Activated T-helper 1 cell treated with Interleukin-2 at 50 U/mL for 16 hours (primary cell): ENCODE measurements at places on chromosomes 5 and 9.

- no peak for DNase-seq
These were observed 2011.3 kb downstream of the EFNA5 start for GRCh38 chr5:105659396-105659795.

- no peak for DNase-seq
These were observed 5.0 kb downstream of the TNIP1 start for GRCh38 chr5:151075698-151076331.

DNA sequence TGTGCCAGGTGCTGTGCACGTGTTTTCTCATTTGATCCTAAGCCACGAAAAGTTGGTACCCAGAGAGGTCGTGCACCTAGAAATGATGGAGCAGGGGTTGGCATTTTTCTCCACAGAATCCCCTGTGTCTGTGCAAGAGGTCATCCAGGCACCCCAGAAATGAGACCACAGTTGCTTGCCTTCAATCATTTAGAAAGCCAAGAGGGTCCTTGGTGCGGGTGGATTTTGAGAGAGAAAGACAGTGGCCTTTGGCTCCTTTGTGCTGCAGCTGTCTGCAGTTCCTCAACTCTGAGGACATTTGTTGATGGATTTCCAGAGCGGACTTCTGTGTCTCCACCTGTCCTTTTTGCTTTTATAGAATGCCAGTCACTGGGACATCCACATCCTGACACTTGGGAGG lies 33.8 kb upstream of the SPRY4 start:
- DNase-seq = no peak

DNA sequence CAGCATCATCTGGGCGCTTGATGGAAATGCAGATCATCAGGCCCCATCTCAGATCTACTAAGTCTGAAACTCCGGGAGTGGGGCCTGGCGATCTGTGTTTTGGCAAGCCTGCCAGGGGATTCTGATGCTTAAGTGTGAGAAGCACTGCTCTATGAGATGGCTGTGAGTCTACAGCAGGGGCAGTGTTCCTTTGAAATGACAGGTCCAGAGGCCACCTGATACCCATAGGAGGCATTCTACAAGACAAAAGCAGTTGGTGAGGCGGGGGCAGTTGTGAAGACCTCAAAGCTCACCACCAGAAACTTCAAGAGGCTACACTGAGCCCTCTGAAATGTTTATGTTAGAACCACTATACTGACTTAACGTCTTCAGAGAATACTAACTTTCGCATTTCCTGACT lies 86.9 kb upstream of the SPATA31D4 start:
- DNase-seq = no peak

GRCh38 chr9:74681906-74682305 lies 184.8 kb downstream of the RORB start:
- DNase-seq = no peak

DNA sequence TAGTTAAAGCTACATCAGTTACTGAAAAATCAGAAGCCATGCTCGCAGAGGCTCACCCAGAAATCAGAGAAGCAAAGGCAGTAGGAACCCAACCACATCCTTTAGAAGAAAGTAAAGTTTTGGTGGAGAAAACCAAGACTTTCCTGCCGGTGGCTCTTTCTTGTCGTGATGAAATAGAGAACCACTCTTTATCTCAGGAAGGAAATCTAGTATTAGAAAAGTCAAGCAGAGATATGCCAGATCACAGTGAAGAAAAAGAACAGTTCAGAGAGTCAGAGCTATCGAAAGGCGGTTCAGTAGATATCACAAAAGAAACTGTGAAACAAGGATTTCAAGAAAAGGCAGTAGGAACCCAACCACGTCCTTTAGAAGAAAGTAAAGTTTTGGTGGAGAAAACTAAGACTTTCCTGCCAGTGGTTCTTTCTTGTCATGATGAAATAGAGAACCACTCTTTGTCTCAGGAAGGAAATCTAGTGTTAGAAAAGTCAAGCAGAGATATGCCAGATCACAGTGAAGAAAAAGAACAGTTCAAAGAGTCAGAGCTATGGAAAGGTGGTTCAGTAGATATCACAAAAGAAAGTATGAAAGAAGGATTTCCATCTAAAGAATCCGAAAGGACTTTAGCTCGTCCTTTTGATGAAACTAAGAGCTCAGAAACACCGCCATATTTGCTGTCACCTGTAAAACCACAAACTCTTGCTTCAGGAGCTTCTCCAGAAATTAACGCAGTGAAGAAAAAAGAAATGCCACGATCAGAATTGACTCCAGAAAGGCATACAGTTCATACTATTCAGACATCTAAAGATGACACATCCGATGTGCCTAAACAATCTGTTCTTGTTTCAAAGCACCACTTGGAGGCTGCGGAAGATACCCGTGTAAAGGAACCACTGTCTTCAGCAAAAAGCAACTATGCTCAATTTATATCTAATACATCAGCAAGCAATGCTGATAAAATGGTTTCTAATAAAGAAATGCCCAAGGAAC lies 47.2 kb downstream of the CMYA5 start:
- DNase-seq = no peak

- no peak for DNase-seq
These were observed 607 bp downstream of the FAXDC2 start for GRCh38 chr5:154849791-154850201.

DNA sequence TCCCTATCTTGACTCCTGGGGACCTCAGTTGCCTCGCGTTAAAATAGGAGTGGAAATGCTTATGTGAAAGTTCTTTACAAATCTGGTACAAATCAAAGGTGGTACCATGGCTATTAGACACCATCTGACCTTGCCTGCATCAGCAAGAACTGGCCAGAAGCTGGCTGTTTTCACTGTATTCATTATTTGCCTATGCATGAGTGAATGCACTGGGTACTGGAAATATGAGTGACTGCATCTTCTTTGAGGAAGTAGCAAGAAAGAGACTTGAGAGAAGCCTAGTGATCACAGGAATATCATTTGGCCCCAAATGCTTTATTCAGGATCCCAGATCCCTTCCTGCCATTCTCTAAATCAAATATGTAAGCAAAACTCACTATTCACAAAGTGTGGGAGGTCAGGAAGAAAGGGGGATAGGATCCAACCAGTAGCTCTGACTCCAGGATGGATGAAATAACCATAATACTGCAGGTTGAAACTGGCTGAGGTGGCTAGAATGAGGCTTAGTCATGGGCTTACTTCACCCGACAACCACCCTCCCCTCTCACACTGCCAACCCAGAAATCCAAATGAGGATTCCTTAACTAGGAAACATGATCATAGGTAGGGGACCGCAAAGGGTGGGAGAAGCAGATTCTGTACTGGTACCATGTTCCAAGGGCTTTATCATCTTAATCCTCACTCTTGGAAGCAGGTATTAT lies 56.7 kb downstream of the FAM114A2 start:
- DNase-seq = no peak

GRCh38 chr9:136079916-136080246 lies 15.2 kb downstream of the NACC2 start:
- DNase-seq = no peak

DNA sequence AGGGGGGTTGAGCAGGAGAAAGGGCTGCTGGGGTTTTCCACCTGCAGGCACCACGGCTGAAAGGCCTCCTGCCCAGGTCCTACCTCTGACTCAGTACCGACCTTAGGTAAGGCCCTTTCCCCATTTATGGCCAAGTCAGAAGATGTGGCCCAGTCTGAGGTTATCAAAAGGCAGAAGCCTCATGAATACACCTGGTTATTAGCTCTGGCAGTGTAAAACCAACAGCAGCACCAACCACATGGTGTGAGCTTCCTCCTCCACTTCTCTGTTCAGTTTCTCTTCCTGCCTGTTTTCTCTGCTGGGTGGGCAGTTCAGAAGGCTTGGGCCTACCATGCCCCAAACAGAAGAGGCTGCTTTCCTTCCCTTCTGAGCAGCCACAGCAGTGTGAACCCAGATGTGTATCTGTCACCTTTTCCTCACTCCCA lies 86.9 kb downstream of the UGCG start:
- no peak for DNase-seq

DNA sequence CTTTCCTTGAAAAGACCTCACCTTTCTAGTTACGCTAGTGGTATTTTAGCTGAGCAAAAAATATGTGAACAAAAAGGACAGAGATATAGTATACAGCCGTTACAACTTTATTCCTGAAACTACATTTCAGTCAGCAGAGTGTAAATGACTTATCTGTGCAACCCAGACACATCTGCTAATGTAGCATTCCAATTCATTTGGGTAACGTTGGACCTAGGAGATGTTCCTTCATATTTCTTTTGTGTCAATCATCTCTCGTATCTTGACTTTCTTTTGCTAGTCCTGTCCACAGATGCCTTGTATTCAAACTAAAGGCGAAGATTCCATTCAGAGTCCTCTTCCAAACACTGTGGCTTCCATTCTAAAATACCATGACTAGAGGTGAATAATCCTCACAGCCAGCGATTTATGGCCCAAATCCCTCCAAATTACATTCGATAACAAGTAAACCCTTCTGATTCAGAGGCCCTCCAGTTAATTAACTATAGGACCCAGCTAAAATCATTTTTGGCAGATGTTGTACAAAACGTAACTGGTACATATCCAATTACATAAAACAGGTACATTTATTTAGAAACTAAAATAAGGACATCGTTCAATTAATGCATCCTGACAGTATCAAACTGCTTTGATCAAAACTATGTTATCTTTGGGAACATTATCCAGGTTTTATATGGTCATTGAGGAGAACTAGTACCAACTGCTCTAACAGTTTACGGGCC lies 155.7 kb downstream of the DROSHA start:
- no peak for DNase-seq

DNA sequence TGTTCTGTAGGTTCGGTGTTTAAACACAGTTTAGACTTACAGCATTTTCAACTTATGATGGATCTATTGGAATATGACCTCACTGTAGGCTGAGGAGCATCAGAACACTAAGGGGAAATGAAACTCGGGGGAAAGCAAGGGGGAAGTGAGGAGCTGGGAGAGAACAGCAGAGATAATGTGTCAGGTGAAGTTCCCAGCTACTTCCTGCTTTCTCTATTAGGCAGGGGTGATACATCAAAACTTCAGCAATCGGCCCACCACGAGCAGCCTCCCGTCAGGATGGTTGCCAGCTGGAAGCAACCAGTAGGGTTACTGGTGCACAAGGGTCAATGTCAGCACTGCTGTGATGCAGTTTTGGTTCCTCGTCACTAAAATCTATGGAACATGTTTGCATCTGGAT lies 34.3 kb downstream of the FAT2 start:
- DNase-seq = no peak

DNA sequence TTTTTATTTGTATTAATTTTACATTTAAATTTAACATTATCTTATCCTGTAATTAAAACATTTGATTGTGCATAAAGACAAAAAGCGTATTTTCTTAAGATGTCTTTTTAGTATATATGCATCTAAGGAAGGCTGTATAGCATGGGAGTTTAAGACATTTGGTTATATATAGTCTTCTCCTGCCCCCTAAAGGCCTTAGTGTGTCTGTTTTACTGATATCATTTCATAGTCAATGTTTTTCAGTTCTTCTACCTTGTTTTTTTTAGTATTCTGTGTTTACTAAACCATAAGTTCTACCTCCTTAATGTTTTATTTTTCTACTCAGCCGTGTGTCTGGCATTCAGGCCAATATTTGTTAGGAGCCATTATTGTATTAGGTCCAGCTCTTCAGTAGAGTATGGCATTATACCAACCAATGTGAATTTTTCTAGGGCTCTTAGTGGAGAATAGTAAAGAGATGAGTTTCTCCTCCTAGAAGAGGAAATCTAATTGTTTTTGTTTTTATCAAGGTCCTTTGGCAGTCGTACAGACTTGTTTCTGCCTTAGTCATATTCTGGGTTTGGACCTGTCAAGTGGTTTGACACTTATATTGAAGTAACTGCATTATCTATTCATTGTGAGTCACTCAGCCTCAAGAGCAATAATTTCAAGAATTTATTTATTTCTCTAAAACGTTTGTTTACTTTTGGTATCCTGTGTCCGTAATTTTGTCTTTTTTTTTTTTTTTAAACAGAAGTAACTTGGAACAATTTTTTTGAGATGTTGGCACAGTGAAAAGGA lies 74.8 kb downstream of the SLF1 start:
- no peak for DNase-seq

GRCh38 chr5:149130121-149130914 lies 11.0 kb upstream of the ABLIM3 start:
- DNase-seq = no peak

- no peak for DNase-seq
These were observed 363.4 kb upstream of the SLC30A5 start for GRCh38 chr5:68730220-68730978.

DNA sequence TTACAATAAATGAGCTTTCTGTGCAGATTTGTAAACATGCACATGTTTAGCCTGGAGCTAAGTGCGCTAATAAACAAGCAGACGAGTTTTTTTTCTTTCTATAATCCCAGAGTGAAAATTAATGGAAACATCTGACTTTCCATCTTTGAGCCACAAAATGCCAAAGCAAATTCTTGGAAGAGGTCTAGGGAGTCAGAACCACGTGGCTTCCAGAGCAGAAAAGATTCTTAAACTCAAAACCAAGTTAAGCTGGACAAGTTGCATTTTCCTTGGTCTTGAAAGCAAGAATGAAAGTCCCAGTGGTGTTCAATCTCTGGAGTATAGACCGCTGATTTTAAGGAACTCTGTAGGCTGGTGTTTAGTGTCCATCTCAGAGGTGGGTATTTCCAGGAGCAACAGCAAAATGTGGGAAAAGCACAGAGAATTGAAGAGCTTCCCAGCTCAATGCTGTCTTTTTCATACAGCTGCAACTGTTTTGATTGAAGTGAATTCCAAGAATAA lies 71.4 kb downstream of the MYO10 start:
- no peak for DNase-seq

GRCh38 chr5:34001241-34001841 lies 6.5 kb downstream of the AMACR start:
- no peak for DNase-seq
